Activated CD8-positive, alpha-beta memory T cell treated with anti-CD3 and anti-CD28 coated beads, Interleukin-2, amount 10 ng/mL, durations not matched to agents 7 days and 5 days (primary cell): ENCODE measurements at places on chromosomes 5 and 9. TPM values are rescaled to one million over a fixed set of nuclear protein-coding genes. Genes with fewer than 3 reads are reported as not detected.

GRCh38 chr9:214648-215493 is at the start of gene DOCK8:
Gene DOCK8 (plus strand): TSS chr9:214865. CDS start chr9:214977, 112 bp downstream.
- peak; percentile 82 for DNase-seq

GRCh38 chr5:103109277-103109676 is 10.7 kb downstream of the GIN1 start:
- DNase-seq: no peak

The GADD45G gene
- total RNA-seq: 12.9 TPM

GRCh38 chr5:72459089-72459661 is 48.0 kb downstream of the ZNF366 start:
- DNase-seq: no peak

DNA sequence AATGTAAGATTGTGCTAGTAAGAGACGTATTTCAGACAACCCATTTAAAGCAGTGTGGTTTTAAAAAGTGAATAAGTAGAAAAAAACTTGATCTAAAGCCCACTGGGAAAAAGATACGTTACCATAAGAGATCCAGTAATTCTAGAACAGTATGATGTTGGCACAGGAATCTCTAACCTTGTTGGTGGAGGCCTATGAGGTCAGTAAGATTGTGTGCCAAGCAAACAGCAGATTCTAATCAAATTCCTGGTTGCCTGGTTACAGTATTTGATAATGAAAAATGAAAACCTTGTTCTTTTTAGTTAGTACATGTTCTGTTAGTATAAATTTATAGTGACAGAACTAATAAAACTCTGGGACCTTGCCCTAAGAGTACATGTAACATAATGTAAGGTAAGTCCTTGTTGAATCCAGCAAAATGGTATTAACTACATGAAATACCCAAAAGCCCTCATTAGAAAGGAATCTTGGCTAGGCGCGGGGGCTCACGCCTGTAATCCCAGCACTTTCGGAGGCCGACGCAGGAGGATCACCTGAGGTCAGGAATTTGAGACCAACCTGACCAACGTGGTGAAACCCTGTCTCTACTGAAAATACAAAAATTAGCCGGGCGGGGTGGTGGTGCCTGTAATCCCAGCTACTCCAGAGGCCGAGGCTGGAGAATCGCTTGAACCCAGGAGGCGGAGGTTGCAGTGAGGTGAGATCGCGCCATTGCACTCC is 33.2 kb upstream of the DMXL1 start:
- no peak for DNase-seq

The PCDHA7 gene
- total RNA-seq: not detected

The ORM1 gene
- not detected for total RNA-seq

- DNase-seq: no peak
Measured at GRCh38 chr5:137754961-137755762, 999 bp upstream of the HNRNPA0 start.

The ASPN gene
- not detected for total RNA-seq

The NXNL2 gene
- total RNA-seq: not detected

- DNase-seq: no peak
Measured at GRCh38 chr9:124800306-124801259, 23.6 kb downstream of the OLFML2A start.

DNA sequence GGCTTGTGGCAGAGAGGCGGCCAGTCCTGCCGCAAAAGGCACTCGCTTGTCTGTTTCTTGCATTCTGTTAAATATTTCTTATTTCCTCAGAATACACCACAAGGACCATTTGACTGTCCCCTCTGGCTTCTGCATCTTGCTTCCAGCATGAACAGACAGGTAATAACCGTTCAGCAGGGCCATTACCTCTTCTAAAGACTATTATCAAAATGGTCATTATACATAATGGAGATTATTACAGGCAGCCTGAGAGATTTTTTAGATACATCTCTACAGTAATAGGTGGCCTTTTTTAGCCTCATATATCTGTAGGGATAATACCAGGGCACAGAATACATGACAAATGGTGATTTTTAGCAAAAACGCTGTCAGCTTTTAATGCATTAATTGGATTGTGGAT is 382.0 kb downstream of the PSAT1 start:
- DNase-seq: no peak

DNA sequence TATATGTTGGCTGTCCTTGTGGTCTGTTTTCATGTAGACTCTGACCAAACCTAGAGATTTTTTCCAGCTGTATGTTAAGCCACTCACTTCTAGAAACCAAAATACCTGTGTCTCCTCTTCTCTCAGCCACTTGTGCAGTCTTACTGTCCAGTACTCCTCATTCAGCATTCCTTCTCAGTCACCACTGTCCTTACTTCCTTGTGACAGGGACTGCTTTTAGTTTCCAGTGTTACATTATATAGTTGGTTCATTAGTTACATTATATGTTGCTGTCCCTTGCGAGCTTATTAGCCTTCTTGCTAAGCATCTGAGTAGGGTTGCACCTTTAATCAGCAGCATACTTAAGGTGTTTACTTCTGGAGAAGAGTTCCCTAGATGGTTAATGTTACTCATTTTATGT is 4.3 kb downstream of the ATP6V1G1 start:
- no peak for DNase-seq

DNA sequence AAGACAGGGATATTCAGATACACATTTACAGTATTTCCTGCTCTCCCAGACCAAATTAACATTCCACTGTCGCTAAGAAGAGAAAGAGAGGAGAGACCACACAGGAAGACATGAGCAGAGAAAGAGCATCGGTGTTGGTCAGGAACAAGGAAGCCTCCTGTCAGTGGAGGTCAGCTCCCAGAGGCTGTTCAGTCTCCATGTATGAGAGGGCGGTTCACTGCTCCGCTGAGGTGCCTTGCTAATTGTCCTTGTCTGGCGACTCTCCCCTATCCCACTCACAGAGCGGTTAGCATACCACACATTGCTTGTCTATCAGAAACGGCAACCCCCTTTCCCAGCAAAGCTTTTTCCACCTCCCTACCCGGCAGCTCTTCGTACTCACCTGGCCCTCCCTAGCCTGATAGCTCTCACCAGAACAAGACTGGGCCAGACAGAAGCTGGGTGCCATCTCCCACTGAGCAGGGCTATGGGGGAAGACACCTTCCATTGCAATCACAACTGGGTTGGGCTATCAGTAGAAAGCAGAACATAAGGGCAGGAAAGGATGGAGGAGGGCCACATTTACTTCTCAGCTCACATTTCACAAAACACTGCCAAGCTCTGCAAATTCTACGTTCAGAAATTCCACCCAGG is 58.6 kb upstream of the LMNB1 start:
- DNase-seq: no peak

DNA sequence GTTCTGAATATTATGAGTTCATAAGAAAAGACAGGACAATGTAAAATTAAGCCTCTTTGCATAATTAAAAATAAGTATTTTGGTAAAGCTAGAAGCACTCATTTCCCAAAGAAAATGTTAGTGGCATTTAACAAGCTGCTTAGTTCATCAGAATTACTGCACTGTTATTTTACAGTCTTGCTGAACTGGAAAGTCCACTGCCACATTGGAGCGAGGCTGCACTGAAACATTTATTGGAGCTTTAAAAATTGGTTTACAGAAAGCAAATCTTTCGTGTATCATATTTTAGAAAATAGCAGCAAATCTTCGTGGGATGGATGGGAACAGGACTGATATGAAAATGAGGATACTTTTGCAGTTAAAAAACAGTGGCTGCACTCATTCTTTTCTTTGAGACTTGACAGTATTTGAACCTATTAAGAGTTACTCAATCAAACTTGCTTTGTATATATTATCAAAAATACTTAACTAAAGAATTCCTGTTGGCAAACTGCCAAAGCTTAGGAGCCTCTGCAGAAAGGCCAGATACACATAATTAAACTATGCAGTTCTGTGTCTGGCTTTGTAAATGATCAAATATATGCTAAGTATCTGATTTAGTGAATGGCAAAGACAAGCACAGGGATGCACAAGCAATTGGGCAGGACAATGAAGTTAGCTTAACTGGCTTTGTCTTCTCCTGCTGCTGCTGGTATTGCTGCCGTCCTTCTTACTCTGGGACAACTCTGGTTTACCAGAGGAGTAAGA is 16.5 kb upstream of the FBXL7 start:
- DNase-seq: no peak

DNA sequence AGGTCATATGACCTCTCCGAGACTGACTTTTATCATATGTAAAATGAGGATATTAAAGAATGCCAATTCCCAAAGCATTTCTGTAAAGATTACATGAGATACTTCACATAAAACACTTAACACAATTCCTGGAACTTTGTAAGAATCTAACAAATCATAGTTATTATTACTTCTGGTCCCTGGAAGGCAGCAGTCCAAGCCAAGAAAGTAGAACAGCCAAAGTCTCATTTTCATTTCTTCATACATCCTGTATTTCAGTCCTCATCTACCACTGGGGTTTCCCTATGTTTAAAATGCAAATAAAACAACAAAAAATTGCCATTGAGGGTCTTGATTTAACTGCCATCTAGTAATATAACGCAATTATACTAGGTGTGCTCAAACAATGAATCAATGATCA is 179.5 kb downstream of the MARCHF11 start:
- DNase-seq: no peak

- no peak for DNase-seq
Measured at GRCh38 chr5:138544181-138545134, 1.4 kb upstream of the ETF1 start.

The PLPPR1 gene
- not detected for total RNA-seq

GRCh38 chr5:79318935-79319614 is 83.1 kb downstream of the JMY start:
- DNase-seq: no peak

DNA sequence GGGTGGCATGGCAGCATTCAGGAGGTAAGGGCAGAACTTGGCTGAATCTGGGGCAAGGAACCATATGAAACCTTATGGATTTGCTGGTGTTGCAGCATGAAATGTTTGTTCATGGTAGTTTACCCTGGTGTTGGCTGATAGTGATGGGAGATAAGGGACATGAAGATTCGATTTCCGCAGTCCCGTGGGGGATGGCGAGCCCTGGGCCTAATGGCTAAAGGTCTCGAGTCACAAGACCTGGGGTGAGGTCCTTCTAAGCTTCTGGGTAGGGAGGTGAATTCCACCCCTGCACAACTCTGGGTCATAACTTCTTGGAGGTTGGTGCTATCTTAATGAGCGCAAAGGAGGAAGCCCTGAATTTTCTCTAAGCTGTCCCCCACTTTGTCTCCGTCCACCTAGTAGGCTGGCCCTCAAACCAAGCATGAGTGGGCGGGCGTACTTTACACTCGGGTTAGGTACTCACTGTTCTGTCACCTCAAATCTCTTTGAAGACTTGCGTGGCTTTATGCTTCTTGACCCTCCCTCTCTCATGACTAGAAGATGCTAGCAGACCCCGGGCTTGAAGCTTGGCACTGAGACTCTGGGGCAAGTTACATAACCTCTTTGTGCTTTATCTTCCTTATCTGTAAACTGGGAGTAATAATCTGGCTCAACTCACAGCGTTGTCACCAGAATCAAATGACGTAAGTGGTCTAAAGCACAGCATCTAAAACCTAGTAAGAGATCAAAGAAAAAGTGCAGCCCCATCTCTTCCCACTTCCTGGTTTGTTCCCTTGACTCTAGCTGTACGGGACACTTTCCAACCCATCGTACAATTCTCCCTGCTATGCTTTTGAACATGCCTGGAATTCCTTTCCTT is 72.5 kb downstream of the BASP1 start:
- no peak for DNase-seq

GRCh38 chr5:59704936-59705335 is 188.6 kb downstream of the PDE4D start:
- DNase-seq: no peak

The TMEFF1 gene
- total RNA-seq: not detected

The UBQLN1 gene
- total RNA-seq: 100.0 TPM

- no peak for DNase-seq
Measured at GRCh38 chr5:148455185-148455584, 71.4 kb downstream of the FBXO38 start.

DNA sequence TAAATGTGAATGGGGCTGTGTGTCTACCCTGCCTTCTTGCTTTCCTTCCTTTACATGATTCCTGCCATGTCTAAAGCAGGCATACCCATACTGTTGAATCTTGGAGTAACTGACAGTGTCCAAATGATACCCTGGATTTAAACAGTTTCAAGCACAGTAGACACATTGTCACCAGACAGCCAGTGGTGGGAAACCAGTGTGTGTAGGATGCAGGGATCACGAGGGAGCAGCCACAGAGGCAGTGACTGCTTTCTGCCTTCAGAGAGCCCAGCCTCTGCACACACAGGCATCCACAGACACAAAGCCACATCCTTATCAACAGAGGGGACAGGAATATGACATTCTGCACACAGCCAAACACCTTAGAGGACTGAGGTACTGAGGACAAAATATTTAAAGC is 184.2 kb upstream of the TBCA start:
- peak; percentile 48 for DNase-seq

- no peak for DNase-seq
Measured at GRCh38 chr5:14040542-14040941, 96.1 kb upstream of the DNAH5 start.

DNA sequence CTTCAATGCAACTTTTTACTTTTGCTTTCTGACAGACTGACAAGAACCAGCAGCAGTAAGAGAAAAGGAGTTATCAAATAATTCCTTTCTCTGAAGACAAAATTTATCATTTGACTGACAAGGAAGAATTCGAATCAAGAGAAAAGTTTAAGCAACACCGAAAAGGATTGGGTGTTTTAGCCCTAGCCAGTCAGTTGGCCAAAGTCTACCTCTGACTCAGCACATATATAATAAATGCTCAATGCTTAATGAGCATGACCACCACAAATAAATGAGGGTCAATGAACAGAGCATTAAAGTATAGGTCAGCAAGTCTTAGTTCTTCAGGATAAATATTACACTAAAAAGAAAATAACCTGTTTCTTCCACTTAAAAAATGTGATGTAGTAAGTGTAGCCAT is 1603.5 kb upstream of the C9orf72 start:
- no peak for DNase-seq

DNA sequence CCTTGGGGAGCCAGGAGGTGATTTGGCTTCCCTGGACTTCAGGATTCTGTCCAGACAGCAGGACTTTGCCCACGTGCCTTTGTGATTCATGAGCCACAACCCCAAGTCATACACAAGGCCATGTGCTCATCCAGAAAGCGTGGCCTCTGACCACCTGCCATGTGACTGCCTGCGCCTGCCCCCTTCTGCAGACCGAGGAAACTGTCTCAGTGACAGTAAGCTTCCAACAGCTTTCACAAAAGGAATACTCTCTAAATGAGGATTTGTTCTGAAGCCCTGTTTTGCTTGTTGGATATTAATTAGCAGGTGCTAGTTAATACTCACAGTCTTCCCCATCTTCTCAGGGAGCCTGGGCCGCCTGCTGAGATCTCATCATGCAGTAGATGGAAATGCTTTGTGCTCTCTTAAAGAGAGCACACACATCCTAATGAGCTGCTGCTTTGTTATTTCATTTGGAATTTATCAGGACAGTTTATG is 36.9 kb upstream of the ANGPTL2 start:
- DNase-seq: peak; percentile 41

GRCh38 chr5:32520356-32520755 is 65.0 kb upstream of the SUB1 start:
- DNase-seq: no peak

The CACNA1B gene
- total RNA-seq: not detected

GRCh38 chr5:54589786-54590185 is 72.2 kb downstream of the SNX18 start:
- DNase-seq: no peak

- DNase-seq: no peak
Measured at GRCh38 chr5:20556115-20556763, 568.2 kb upstream of the CDH18 start.

The ITGA2 gene
- 17.6 TPM for total RNA-seq

GRCh38 chr5:56703952-56704351 is 111.4 kb upstream of the MAP3K1 start:
- no peak for DNase-seq
